ENCODE measurements at places on chromosomes 2 and 18.

DNA sequence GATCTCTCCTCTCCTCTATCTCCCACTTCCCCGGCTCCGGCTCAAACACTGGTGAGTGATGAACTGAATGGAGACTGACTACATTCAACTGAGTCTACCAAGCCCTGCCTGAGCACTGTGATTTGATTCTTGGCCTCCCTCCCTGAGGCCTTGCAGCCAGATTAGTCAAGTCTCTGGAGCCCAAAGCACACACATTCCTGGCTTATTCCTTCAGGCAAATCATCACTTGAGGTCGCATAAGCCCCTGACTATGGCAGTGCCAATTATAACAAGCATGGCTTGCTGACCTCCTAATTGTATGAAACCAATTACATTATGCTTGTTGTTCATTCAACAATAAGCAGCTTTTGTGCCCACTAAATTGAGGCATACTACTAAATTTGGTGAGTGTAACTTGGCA, 34.6 kb downstream of the EFEMP1 start:
- no peak for DNase-seq

GRCh38 chr2:60555783-60556139, 2.3 kb upstream of the BCL11A start:
- DNase-seq: no peak

GRCh38 chr2:3482363-3482821, 36.9 kb downstream of the ADI1 start:
- DNase-seq: no peak

- no peak for DNase-seq
These were observed 741.0 kb downstream of the PLCL1 start for GRCh38 chr2:198545411-198545810.

- DNase-seq: peak; percentile 25
These were observed 133.5 kb upstream of the MGAT5 start for GRCh38 chr2:134120406-134120732.

GRCh38 chr2:112175333-112175732, 37.1 kb downstream of the FBLN7 start:
- DNase-seq: no peak

DNA sequence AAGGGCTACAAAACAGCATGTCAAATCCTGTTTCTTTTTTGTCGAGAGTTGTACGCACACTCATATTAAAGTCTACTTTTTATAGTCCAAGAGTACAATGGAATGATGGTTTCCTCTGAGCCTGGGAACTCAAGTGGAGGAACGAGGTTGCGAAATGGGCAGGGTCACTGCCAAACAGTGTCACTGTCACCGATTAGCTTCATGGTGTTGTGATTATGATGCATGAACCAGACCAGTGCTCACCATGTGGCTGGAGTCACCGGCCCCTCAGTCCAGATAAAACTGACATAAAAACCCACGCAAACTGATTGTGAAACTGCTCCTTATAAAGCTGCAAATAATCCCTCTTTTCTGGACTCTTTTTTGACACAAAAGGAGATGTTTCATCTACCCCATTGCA, 122.0 kb downstream of the COPS8 start:
- no peak for DNase-seq

GRCh38 chr2:215507836-215508235, 72.0 kb upstream of the FN1 start:
- no peak for DNase-seq

- no peak for DNase-seq
These were observed 415.9 kb downstream of the SLC4A3 start for GRCh38 chr2:220043155-220043989.

- no peak for DNase-seq
These were observed 205.1 kb upstream of the SIX3 start for GRCh38 chr2:44736270-44736942.

GRCh38 chr18:60417946-60418345, 45.4 kb upstream of the MC4R start:
- no peak for DNase-seq

GRCh38 chr2:11701751-11702301, 31.8 kb upstream of the NTSR2 start:
- DNase-seq: no peak

- no peak for DNase-seq
These were observed 420.9 kb upstream of the POU3F3 start for GRCh38 chr2:104432991-104433390.

DNA sequence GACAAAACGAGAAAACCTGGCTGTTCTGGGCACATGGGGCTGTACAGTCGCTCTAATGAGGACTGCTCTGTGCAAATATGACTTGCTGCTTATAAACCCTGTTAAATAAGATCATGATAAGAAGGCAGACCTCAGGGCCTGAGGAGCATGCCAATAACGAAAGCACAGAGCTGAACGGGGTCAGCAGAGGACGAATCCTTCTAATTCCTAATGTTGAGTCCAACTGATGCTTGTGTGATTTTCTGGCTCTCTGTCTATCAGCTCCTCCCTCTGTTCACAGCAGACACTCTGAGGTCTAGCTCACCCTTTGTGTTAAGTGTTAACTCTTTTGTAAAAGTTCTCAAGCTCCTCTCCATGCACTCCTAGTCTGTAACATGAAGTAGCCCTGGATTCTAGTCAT, 167.2 kb upstream of the REV1 start:
- DNase-seq: no peak

DNA sequence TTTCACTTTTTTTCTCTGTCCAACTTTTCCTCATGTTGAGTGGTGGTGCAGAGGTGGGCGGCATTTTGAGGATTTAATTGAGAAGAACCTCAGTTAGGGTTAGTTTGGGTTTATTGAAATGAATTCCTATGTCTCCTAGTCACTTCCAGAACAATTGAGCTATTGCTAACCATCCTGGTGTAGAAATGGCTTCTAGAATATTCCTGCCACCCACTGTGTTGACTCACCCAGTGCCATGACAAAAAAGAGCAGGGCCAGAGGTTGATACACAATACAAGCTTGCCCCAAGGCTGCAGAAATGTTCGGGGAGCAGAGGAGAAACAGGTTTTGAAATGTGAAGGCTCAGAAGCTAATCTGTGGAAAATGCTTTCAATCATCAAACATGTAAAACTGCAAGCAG, 167.1 kb upstream of the TRIB2 start:
- no peak for DNase-seq

- DNase-seq: peak; percentile 35
These were observed 194.0 kb downstream of the NDUFA10 start for GRCh38 chr2:239831001-239831731.

DNA sequence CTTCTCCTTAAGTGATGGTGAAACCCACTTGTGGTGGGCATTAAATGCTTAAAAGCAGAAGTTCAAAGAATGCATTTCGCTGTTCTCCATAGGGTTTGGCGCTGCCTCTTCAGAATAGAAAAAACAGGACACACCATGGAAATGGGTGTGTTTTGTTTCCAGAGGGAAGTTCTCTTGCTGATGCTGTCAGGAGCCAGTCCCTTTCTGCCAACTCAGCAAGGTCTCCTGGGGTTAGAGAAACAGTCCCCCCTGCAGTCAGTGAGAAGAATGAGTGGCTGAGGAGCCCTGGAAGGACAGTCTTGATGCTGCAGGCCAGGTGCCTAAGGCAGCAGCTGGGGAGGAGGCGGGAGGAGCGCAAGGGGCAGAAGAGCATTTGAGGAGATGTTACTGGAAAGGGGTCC, 37.8 kb upstream of the ASAP2 start:
- DNase-seq: no peak

DNA sequence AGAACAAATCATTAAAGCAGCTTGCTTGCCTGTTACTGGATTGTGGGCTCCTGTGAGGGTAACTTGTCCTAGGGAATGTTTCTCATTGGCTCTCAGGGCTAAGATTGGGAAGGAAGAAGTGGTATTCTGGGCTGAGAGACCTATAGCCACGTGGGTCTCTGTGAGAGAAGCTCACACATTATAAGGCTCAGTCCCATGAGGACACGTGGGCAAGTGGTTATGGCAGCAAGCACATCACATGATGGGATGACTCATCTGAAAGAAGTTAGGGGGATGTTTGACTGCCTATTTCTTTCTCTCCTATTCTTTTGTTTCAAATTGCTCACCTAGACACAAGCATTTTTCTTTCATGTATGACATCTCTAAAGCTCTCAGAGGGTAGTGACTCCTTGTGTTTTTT, 418.0 kb upstream of the ST6GAL2 start:
- no peak for DNase-seq

DNA sequence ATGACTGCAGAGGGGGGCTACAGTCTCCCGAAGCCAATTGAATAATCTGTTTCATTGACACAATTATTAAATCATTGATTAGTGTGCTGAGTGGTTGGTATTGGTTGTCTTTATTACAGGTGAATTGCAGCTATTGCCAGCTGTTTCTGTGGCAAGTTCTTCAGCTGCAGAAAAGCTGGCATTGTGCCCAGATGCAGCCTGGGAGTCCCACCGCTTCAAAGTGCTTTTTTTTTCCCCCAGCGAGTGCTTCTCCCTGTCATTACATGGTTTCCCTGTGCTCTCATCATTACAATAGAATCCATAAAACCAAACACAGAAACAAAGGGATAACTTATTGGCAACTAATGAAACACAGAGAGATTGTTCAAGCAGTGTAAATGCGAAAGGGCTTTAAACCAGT, 164.7 kb downstream of the GRB14 start:
- DNase-seq: no peak

- no peak for DNase-seq
These were observed 81.1 kb downstream of the BOLA3 start for GRCh38 chr2:74066491-74067203.

- no peak for DNase-seq
These were observed 236.5 kb downstream of the BCL2 start for GRCh38 chr18:63083020-63083531.

GRCh38 chr2:17877811-17878280, 621 bp upstream of the KCNS3 start:
- DNase-seq: peak; percentile 22

- DNase-seq: no peak
These were observed 221.4 kb upstream of the TRIB2 start for GRCh38 chr2:12495247-12495868.

DNA sequence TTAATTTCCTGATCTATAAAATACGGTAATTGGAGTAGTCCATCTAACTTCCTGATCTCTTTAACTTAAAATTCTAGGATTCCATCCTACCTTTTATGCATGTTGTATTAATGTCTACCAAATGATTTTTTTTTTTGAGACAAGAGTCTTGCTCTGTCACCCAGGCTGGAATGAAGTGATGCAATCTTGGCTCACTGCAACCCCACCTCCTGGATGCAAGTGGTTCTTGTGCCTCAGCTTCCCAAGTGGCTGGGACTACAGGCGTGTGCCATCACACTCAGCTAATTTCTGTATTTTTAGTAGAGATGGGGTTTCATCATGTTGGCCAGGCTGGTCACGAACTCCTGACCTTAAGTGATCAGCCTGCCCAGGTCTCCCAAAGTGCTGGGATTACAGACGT, 47.8 kb downstream of the CFAP36 start:
- no peak for DNase-seq

DNA sequence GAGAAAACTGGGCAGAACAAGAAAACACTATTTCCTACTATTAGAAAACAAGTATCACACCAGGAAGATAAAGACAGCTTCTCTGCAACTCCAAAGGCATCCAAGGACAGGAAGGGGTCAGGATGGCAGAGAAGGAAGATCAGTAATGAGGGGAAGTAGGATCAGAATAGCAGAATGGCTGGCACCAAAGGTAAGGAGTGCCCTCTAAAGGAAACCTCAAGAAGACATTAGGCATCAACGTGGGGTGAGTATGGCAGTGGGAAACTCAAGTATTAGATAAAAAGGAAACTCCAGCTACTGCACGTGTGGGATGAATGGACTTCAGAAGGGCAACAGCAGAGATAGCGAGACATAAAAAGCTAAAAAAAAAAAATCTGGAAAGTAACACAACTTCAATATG, 25.9 kb downstream of the HDLBP start:
- DNase-seq: no peak

DNA sequence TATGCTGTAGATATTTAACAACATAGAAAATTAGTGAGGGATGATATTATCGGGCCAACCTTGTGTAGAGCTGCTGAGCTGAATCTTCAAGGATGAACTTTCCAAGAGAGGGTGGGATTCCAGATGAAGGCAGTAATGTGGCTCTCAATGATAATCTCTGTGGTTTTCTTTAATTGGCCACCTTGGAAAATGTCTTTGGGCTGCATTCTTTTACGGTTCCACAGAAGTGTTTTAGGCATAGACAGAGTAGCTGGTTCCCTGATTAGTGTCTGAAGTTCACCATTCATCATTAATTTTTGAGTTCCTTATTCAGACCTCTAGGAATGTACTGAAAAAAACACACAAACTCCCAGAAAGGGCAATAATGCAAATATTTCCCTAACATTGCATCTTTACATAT, 1566.9 kb upstream of the PIK3C3 start:
- DNase-seq: no peak

DNA sequence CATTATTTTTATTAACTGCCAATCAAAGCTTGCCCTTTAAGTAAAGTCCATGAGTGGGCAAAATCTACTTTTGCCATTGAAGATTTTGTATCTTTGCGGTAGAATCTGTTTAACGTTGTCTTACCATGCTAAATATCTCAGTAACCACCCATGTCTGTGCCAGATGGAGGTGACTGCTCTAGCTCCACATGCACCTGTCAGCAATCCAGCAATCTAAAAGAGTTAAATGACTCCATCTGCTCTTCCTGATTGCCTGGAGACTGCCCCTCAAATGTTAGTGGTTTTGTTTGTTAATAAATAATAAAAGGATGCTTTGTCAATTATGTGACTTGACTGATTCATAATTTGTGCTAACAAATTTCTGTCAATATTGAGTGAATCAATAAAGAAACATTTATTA, 141.7 kb downstream of the RBM43 start:
- no peak for DNase-seq

- DNase-seq: no peak
These were observed 2.9 kb upstream of the MRPL44 start for GRCh38 chr2:223954401-223954800.

DNA sequence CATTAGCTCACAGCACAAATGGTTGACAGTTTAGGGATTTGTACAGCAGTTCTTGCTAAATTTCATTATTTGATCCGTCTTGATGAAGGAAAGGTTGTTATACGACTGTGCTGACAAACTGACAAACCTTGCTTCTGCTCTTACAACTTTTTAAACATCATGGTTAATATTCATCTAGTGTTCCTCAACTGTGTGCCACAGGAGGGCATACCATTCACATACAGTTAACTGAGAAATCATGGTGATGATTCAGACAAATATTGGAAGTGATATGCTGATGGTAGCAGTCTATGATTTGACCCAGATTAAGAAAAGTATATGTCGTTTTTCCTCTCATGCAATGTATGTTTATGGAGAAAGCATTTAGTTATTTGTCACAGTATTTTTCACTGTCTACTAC, 129.8 kb upstream of the FSIP2 start:
- DNase-seq: no peak

GRCh38 chr2:75428060-75428459, 132.7 kb downstream of the EVA1A start:
- no peak for DNase-seq

- no peak for DNase-seq
These were observed 1188.5 kb upstream of the NRXN1 start for GRCh38 chr2:52220393-52220792.
